ENCODE measurements at places on chromosomes 2 and 18. TPM values are rescaled to one million over a fixed set of nuclear protein-coding genes. Genes with fewer than 3 reads are reported as not detected.

GRCh38 chr2:44778671-44779476, 162.6 kb upstream of the SIX3 start:
- no peak overlapping the region for H3K27ac ChIP-seq
- no peaks in the 10 kb centered on the region for H3K27me3 ChIP-seq
- peaks cover 9% of the 10 kb centered on the region for H3K4me1 ChIP-seq

GRCh38 chr2:40489678-40489960, 37.7 kb upstream of the SLC8A1 start:
- H3K4me1 ChIP-seq, result no peaks in the 10 kb centered on the region
- H3K36me3 ChIP-seq, result no peaks in the 10 kb centered on the region
- H3K27me3 ChIP-seq, result no peaks in the 10 kb centered on the region
- DNase-seq, result no peak
- H3K27ac ChIP-seq, result no peak overlapping the region

DNA sequence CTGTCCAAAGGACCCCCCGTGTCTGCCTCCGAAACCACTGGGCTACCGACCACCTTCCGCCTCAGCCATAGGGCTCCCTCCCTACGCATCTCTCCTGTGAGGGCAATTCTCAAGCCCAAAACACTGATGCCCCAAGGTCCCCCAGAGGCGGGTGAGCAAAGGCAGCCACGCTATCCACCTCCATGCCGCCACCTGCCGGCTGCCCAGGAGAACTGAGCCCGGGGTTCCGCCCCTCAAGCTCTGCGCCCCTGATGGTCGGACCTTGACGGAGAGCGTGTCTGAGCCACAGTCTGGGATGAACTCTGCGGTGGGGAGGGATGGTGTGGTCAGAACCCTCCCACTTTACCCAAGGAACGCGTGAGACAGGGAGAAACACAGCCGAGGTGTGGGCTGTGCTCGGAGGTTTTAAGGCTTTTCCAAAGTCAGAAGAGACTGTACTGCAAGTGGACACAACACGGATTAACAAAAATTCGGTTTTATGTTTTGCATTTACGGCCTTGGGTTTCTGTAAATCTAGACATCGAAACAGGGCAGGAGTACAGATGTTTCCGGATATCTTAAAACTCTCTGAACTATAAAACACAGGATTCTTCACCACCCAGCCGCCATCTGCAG, 114.1 kb downstream of the ZNF516 start:
- H3K4me3 ChIP-seq, result no peak overlapping the region
- H3K4me1 ChIP-seq, result no peaks in the 10 kb centered on the region
- H3K27me3 ChIP-seq, result no peaks in the 10 kb centered on the region
- peaks cover 11% of the 10 kb centered on the region for H3K36me3 ChIP-seq
- DNase-seq, result no peak

DNA sequence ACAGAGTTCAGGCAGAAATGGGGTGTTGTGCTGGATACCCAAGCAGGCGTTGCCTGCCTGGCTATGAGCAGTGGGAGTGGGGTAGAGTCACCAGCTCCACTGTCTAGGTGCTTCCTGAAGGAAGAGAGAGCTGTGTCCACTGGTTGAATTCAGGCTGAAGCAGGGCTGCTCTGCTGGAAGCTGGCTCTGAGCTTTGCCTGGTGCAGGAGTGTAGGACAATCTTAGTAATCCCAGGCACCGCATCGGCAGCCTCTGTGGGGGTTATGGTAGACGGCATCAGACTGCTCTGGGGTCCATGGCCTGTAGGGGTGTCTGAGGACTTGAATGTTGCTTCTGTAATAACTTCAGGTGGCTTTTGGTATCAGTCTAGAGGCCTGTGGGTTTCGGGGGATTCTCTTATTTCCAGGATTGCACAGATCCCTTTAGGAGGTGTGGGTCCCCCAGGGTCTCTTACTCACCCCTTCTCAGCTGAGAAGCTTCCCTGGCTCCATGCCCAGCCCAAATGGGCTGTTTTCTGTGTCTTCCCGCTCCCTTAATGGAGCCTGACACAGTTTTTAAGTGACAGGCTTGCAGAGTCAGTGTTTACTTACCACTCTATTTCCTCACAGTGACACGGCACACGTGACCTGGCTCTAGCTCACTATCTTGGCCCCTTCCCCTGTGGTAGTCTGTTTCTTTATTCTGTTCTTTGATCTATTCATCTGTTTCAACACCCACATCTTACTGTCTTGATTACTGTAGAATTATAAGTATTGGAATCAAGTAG, 644.3 kb downstream of the CBLN2 start:
- H3K4me1 ChIP-seq, result no peaks in the 10 kb centered on the region
- H3K27ac ChIP-seq, result no peak overlapping the region
- DNase-seq, result no peak
- no peak overlapping the region for H3K4me3 ChIP-seq

GRCh38 chr2:28950941-28951630, 30.0 kb upstream of the TOGARAM2 start:
- no peak for DNase-seq
- H3K27me3 ChIP-seq, result no peaks in the 10 kb centered on the region
- no peak overlapping the region for H3K4me3 ChIP-seq
- H3K36me3 ChIP-seq, result peaks cover 19% of the 10 kb centered on the region
- H3K4me1 ChIP-seq, result no peaks in the 10 kb centered on the region

- H3K27me3 ChIP-seq, result no peaks in the 10 kb centered on the region
- H3K4me3 ChIP-seq, result no peak overlapping the region
- H3K36me3 ChIP-seq, result no peaks in the 10 kb centered on the region
- H3K27ac ChIP-seq, result no peak overlapping the region
- H3K4me1 ChIP-seq, result no peaks in the 10 kb centered on the region
These were observed 305.9 kb upstream of the TMEFF2 start for GRCh38 chr2:192500550-192501200.

GRCh38 chr2:85707304-85707703, 13.1 kb downstream of the GNLY start:
- peaks cover 70% of the 10 kb centered on the region for H3K4me1 ChIP-seq
- peak; percentile 75 for DNase-seq
- peak overlapping the region; percentile 100 for H3K27ac ChIP-seq
- H3K36me3 ChIP-seq, result no peaks in the 10 kb centered on the region
- H3K27me3 ChIP-seq, result no peaks in the 10 kb centered on the region

DNA sequence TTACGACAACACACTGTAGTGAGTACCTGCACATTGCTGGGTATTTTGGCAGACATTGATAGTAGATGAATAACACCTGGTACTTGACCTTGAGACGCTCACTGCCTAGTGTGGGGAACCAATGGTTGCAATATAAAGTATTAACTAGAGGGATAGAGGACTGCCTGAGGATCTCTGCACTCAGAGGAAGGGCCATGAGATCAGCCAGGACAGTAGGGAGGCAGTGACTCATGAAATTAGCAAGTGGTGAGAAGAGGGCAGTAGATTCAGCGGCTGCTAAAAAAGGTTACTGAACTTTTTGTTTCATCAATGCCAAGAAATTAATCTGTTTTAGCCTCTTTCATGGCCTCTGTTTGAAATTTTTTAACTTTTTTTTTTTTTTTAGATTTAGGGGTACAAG, 250.8 kb upstream of the TCF4 start:
- H3K4me3 ChIP-seq, result no peak overlapping the region
- H3K27ac ChIP-seq, result no peak overlapping the region
- DNase-seq, result no peak
- no peaks in the 10 kb centered on the region for H3K36me3 ChIP-seq

DNA sequence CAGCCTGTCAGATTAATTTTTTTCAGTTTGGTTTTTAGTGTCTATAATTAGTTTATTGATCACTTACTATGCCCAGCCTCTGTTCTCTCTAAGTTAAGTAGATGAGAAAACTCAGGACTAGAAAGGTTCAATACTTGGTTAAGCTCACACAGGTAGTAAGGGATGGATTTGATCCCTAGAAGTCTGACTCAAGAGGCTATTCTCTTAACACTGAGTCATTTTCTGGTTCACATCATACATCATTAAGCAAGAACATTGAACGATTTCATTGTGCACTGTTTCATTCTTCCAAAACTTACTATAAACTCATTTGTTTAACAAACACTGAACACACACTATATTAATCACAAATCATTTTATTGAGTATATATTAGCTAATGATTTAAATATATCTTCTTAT, 54.1 kb upstream of the SLC38A11 start:
- no peaks in the 10 kb centered on the region for H3K4me1 ChIP-seq
- H3K27me3 ChIP-seq, result no peaks in the 10 kb centered on the region
- no peak overlapping the region for H3K4me3 ChIP-seq
- H3K27ac ChIP-seq, result no peak overlapping the region

DNA sequence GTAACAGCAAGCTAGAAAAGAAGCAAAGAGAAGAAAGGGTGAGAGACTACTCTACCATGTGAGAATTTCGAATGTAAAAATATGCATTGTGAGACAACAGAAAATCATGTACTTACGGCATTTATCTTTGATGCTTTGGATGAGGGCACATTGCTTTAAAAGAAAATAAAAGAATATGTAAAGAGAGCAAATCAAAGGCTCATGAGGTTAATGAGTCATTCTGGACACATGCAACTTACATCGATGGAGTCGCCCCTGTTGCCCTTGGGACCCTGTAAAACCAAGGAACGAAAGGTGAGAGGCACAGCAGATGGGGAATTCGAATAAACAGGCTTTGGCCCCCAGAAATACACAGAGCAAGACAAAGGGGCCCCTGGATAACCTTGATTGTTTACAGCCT, 69.0 kb downstream of the COL6A3 start:
- no peaks in the 10 kb centered on the region for H3K4me1 ChIP-seq
- no peak overlapping the region for H3K27ac ChIP-seq
- H3K36me3 ChIP-seq, result no peaks in the 10 kb centered on the region
- H3K4me3 ChIP-seq, result no peak overlapping the region
- H3K27me3 ChIP-seq, result no peaks in the 10 kb centered on the region

GRCh38 chr2:128623776-128624761, 305.4 kb upstream of the HS6ST1 start:
- no peaks in the 10 kb centered on the region for H3K36me3 ChIP-seq
- DNase-seq, result no peak
- no peaks in the 10 kb centered on the region for H3K4me1 ChIP-seq
- H3K27ac ChIP-seq, result no peak overlapping the region
- H3K4me3 ChIP-seq, result no peak overlapping the region

DNA sequence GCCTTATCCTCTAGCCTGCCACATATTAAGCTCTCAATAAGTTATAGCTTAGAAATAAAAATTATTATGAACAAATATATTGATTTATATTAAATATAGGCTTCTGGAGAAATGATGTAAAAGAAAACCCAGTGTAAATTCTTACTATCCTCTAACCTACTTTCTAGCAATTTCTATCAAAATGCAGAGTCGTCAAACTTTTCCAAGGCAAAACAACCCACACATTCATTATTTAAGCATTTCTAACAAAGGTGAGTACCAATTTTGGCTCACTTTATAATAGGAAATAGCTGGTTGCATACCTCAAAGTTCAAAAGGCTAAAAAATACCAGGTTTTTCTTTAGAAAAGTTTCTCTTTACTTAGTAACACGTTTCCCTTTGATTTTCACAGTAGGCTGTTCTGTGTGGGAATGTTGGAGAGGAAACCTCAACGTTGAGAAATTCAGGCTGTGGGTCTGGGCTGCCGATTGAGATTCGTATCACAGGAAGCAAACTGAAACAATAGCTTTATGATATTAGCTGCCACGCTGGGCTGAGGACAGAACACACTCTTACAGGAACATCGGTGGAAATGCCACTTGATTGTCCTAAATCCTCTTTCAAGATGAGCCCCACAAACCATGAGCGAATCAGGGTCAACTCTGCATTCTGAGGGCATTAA, 53.0 kb downstream of the EPAS1 start:
- peaks cover 40% of the 10 kb centered on the region for H3K36me3 ChIP-seq
- no peak for DNase-seq
- no peaks in the 10 kb centered on the region for H3K27me3 ChIP-seq
- H3K4me1 ChIP-seq, result no peaks in the 10 kb centered on the region

DNA sequence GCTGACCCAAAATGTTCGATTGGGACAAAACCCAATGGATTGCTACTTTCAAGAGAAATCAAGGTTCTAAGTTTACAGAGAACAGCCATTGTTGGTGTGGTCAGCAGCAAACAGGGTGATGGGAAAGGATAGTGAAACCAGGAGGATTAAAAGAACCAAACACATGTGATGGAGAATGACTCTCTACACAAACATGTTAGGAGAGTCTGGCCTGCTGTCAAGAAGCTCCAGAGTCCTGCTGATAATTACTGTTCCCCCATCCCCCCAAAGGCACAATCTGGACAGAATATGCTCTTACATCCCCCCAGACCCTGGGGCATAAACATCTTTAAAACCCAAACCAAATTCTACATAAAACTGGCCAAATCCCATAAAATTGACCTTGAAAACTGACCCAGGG, 32.0 kb upstream of the ACYP2 start:
- no peaks in the 10 kb centered on the region for H3K36me3 ChIP-seq
- no peaks in the 10 kb centered on the region for H3K4me1 ChIP-seq
- H3K27me3 ChIP-seq, result no peaks in the 10 kb centered on the region
- H3K4me3 ChIP-seq, result no peak overlapping the region
- no peak for DNase-seq

GRCh38 chr2:207655000-207655399, 29.8 kb upstream of the METTL21A start:
- H3K4me1 ChIP-seq, result no peaks in the 10 kb centered on the region
- H3K27ac ChIP-seq, result no peak overlapping the region
- H3K4me3 ChIP-seq, result no peak overlapping the region
- no peaks in the 10 kb centered on the region for H3K27me3 ChIP-seq
- H3K36me3 ChIP-seq, result no peaks in the 10 kb centered on the region
- DNase-seq, result no peak

GRCh38 chr18:31176531-31176930, 13.9 kb upstream of the DSC1 start:
- no peak for DNase-seq
- no peak overlapping the region for H3K27ac ChIP-seq
- no peaks in the 10 kb centered on the region for H3K4me1 ChIP-seq
- H3K4me3 ChIP-seq, result no peak overlapping the region
- H3K27me3 ChIP-seq, result no peaks in the 10 kb centered on the region

DNA sequence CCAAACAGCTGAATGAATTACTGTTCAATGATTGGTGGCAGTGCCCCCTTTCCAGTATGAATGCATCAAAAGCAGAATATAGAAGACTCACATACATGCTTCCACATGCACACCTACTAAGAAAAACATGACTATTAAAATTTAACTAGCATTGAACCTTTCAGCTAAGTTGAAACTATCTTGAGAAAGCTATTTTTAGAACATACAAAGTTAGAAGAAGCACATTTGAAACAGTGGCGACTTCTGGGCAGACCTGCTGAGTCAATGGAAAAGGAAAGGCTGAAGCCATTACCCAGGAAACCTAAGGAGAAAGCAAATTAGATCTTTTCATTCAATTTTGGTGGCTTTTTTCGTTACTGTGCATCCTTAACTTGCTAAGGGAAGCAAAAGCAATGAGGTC, 55.9 kb downstream of the PLA2R1 start:
- no peaks in the 10 kb centered on the region for H3K36me3 ChIP-seq
- H3K4me3 ChIP-seq, result no peak overlapping the region
- peak; percentile 48 for DNase-seq
- H3K27me3 ChIP-seq, result no peaks in the 10 kb centered on the region
- H3K27ac ChIP-seq, result peak overlapping the region; percentile 92

- no peak overlapping the region for H3K4me3 ChIP-seq
- no peak for DNase-seq
- no peaks in the 10 kb centered on the region for H3K27me3 ChIP-seq
- no peaks in the 10 kb centered on the region for H3K4me1 ChIP-seq
- H3K27ac ChIP-seq, result no peak overlapping the region
These were observed 32.8 kb downstream of the MSH6 start for GRCh38 chr2:47815764-47816163.

Gene REG1B
- total RNA-seq, result not detected

Gene ALLC
- not detected for total RNA-seq

Gene TBC1D8
- total RNA-seq, result 36.8 TPM

Gene SMYD5
- total RNA-seq, result 18.1 TPM

Gene NEB
- 16.4 TPM for total RNA-seq

Gene RND3
- 16.4 TPM for total RNA-seq

Gene CFAP221
- 1.6 TPM for total RNA-seq

Gene SH3BP4
- total RNA-seq, result 64.6 TPM

Gene SMAD2
- total RNA-seq, result 91.1 TPM

Gene SPATS2L
- 66.9 TPM for total RNA-seq

Gene KIF5C
- 1.9 TPM for total RNA-seq

Gene REEP1
- 5.4 TPM for total RNA-seq

Gene FBXO36
- total RNA-seq, result 8.9 TPM

Gene TEKT4
- total RNA-seq, result 0.88 TPM
